Ecto neural progenitor cell (in vitro differentiated cells): ENCODE measurements at places on chromosomes 5 and 9.

DNA sequence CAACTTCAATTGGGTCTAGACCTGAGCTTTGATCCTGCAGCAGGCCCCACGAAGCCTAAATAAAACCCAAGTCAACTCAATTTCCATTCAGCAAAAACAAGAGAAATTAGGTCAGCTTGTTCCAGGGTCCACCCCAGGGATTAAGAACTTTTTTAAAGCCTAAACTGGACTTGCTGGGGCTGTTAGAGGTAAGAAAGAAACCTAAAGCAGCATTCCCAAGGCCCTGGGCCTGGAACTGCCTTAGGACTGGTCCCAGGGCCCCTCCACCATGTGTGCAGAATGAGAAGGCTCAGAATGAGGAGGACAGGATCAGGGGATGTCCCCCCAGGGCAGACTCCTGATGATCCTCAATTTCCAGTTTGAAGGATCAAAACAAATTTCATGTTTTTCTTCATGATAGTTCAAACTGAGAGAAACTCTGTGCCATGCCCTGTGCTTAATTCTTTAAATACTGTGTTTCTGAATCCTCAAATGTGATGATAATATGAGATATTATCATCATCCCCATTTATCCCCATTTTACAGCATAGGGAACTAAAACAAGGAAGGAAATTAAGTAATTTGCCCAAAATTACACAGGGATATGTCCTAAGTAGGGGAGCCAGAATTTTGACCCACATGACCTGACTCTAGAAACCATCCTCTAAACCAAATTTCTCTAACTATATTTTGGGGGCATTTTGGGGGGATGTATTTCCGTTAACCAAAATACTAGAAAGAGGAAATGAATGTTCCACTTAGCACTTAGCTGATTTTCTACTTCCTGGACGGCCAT is 64.5 kb downstream of the DENND1A start:
- DNase-seq: no peak

- DNase-seq: no peak
Observed at GRCh38 chr5:35545190-35545589, 72.5 kb upstream of the SPEF2 start.

- DNase-seq: no peak
Observed at GRCh38 chr5:179974246-179974945, 66.7 kb upstream of the TBC1D9B start.

GRCh38 chr5:76838481-76839261 is 11.1 kb upstream of the S100Z start:
- DNase-seq: no peak
